ENCODE measurements at places on chromosomes 6 and 20.

DNA sequence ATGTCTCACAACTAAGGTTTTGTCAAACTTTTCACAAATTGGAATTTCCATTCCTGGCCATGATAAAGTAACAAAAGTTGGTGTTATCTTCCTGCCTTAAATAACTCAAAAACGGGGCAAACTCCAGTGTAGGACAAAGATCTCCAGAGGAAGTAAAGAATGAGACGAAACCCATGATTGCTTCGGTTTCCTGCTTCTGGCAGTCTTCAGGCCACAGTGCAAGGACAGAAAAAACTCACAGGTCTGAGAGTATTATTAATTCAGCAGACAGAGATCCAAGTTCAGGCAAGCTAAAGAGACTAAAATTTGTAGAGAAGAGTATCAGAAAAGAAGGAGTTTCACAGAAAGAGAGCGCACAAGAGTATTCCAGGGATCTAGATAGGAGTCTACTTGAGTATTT is 64.8 kb upstream of the RCAN2 start:
- no peak for DNase-seq

GRCh38 chr6:108702106-108702851 is 141.6 kb downstream of the FOXO3 start:
- no peak for DNase-seq

- DNase-seq = no peak
These were observed 4.4 kb downstream of the EFHC1 start for GRCh38 chr6:52424513-52424912.

- no peak for DNase-seq
These were observed 103.8 kb upstream of the GLP1R start for GRCh38 chr6:38944655-38945279.

DNA sequence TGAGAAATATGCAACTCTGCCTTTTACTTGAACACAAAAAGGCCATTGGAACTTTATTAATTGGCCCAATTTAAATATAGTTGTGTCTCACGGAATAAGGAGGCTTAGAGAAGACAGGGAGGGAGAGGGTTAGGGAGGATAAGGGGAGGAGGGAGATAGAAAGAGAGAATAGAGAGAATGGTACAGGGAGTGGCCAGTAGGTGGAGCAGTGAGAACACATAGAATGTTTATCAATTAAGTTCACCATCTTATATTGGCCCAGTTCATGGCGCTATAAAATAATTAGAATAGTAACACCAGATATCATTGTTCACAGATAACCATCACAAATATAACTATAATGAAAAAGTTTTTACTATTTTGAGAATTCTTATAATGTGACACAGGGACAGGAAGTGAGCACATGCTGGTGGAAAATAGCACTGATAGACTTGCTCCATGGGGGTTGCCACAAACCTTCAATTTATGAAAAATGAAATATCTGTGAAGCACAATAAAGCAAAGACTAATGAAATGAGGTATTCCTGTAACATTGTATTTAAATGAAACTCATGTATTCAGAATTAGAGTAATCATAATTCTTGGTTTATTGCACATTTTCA is 374.1 kb upstream of the MANEA start:
- no peak for DNase-seq

DNA sequence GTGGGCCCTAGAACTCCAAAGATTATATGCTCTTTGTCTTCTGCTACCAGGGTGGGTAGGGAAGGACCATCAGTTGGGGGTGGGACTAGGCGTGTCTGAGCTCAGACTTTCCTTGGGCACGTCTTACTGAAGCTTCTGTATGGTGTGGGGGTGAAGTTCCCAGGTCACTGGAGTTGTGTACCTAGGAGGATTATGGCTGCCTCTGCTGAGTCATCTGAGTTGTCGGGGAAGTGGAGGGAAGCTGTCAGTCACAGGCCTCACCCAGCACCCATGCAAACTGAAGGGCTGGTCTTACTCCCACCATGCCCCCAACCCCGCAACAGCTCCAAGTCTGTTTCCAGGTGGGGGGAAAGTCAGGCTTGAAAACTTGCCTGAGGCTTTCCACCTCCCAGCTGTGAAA is 90.1 kb downstream of the LPA start:
- no peak for DNase-seq

DNA sequence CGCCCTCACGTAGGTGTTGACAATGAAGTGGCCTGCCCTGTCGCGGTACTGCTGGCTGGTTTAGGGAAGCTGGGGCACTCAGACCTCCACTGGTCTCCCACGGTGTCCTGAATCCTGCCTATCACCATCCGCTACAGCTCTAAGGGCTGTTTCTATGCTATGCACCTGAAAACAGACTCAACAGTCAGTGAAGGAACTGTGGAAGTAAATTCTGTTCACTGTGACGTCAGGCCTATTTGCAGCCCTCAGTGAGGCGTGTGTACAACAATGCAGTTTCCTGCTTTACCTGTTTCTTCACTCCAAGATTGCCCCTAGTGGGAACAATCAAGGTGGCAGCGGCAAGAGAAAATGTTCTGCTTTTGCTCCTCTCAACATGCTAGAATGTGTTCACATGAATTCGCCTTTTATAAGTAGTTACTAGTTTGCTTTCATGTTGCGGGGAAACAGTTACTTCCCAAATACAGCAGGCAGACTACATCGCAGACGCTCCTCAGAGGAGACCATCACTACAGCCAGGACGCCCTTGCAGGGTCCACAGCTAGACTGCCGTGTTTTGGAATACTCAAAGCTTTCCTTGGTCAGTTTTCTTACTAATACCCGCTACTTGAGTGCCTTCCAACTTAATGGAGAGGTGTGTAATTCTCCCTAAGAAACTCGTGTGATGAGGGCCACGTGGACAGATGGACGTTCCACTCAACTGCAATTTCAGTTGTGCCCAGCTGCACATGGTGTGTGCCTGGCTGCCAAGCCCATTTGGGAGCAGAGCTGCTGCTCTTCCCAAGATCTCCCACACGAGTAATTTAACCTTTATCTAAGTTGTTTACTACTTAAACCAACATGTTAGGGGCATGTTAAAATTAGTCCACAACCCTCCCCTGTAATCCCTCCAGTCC is 25.4 kb downstream of the DIDO1 start:
- DNase-seq = no peak

DNA sequence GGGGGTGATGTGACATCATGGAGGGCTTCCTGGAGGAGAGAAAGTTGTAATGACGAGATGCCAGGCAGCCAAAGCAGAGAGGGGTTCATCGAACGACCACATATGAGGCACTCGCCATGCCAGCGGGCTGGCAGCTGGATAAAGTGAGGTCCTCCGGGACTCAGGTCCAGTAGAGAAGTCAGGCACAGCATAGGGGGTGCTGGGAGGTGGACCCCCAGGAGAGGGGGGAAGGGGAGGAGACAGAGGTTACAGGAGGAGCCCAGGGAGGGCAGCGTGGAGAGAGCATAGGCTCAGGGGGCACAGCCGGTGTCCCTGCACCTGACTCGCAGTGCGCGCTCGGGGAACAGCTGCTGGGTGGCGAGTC is 174.7 kb downstream of the BMP7 start:
- no peak for DNase-seq

DNA sequence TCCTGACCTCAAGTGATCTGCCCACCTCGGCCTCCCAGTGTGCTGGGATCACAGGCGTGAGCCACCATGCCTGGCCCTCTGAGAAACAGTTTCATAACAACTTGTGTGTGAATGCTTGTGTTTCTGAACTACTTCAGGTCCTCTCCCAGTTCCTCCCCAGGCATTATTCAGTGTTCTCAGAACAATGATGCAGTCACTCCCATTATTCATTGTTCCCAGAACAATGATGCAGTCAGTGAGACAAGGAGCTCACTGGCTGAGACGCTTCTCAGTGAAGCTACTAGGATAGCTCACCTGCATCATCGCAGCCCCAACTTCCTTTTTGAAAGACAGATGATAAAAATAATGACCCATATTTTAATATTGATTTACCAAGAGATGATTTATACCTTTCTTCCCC is 71.5 kb downstream of the NDUFAF5 start:
- no peak for DNase-seq

- DNase-seq = no peak
These were observed 67.7 kb downstream of the PHACTR2 start for GRCh38 chr6:143745166-143746133.

GRCh38 chr20:34916774-34917354 is 38.7 kb downstream of the GSS start:
- DNase-seq = no peak

DNA sequence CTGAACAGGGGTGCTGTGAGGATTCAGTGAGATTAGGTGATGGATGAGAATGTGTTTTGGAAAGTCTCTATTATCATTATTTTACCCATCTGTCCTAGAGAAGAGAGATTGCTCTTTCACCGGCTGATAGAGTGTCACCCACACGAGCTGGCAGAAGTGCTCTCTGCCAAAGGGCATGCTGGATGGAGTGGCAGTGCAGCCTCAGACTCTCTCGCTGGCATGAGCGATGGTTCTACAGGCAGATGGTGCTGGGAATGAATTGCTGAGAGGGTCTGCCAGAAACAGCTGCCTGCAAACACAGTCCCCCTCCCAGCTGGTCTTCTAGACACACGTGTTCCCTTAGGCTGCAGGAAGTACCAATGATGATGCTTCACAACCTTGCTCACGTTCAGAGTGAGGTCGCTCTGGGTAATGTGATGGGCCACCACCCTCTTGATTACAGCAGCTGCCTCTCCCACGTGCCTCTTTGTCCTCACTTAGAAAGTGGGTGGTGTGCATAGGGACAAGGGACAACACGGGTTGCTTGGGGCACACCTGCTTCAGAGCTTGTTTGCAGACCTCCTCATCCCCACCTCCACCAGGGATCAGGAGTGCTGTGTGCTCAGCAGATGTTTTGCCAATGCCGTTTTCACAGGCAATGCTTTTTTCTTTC is 84.7 kb downstream of the FOXA2 start:
- DNase-seq = no peak

GRCh38 chr20:38350879-38351775 is 4.8 kb downstream of the LBP start:
- DNase-seq = no peak

- DNase-seq = no peak
These were observed 25.1 kb downstream of the CAP2 start for GRCh38 chr6:17418281-17419188.

GRCh38 chr20:588932-589672 is 21.0 kb downstream of the TCF15 start:
- no peak for DNase-seq

- no peak for DNase-seq
These were observed 479.4 kb upstream of the JARID2 start for GRCh38 chr6:14766391-14766994.

GRCh38 chr6:219641-220198 is 72.6 kb upstream of the DUSP22 start:
- peak; percentile 22 for DNase-seq

DNA sequence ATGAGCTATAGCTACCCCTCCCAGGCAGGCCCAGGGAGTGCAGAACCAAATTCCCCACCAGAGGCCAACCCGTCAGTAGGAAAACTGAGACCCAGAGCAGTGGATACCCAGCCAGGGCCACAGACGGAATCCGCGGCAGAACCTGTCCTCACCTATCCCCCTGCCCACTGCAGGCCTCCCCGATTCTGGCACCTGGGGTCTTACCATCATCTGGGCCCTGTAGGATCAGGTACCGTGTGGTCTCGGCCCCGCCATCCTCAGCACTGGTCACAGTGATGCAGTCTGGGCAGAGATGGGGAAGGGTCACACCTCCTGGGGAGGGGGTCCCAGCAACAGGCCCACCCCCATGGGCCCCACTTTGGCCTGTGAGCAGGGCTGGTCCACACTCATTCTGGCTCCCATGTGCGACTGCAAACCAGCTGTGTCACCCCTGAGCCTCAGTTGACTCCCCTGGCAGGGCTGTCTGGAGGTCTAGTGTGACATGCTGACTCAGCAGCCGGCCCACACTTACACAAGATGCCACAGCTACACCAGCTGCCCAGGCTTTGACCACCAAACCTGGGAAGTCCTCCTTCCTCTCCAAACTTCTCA is 3.8 kb downstream of the ZNF335 start:
- peak; percentile 84 for DNase-seq

GRCh38 chr6:28205879-28206278 is 19.2 kb upstream of the ZSCAN9 start:
- DNase-seq = no peak

- peak; percentile 40 for DNase-seq
These were observed 593.4 kb upstream of the JAG1 start for GRCh38 chr20:11267131-11267761.

- DNase-seq = no peak
These were observed 16.4 kb downstream of the PIGT start for GRCh38 chr20:45432294-45432693.

DNA sequence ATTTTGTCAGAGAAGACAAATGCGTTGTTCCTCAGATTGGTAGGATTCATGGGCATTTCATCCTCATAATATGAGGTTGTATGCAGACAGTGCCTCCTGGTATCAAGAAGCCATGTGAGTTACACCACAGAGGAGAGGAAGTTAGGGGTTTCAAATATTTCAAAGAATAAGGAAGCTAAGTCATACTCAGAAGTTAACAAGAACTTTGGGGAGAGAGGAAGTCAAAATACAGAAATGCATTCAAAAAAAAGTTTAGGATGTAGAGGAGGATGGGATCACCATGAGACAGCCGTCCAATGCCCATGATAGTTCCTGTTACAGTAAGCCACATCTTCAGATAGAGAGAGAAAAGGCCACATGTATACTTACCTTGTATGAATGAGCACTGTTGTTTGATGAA is 22.3 kb downstream of the HLA-DOB start:
- DNase-seq = no peak

DNA sequence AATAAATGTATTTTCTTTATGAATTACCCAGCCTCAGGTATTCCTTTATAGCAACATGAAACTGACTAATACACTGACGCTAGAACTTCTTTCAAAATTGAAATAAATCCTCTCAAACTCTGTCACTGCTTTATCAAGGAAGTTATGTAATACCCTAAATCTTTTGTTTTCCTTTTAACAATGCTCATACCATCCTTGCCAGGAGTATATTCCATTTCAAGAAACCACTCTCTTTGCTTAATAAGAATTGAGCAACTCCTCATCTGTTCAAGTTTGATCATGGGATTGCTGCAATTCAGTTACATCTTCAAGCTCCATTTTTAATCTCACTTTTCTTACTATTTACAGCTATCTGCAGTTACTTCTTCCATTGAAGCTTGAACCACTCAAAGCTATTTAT is 707.6 kb upstream of the MARCKS start:
- no peak for DNase-seq

DNA sequence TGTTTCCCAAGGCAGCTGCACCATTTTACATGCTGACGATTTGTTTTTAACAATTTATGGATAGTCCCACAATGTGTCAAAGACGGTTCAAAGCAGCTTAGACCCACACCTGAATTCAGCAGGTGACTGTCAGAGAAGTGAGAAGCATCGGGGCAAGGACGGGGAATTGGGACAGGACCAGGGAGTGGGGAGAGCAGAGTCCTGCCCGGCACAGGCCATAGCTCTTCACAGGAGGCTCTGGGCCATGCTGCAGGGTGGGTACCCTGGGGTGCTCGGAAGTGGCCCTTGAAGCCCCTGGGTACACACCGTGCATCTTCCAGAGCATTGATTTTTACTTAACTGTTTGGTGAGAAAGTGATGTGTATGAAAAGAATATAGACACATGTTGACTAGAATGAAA is 33.2 kb upstream of the PHACTR3 start:
- no peak for DNase-seq

GRCh38 chr6:3805448-3806123 is 43.6 kb upstream of the FAM50B start:
- no peak for DNase-seq

GRCh38 chr20:58875541-58876134 is 23.1 kb downstream of the GNAS start:
- DNase-seq = no peak
